Jurkat, Clone E6-1 (cell line): ENCODE measurements at places on chromosomes 6 and 20.

DNA sequence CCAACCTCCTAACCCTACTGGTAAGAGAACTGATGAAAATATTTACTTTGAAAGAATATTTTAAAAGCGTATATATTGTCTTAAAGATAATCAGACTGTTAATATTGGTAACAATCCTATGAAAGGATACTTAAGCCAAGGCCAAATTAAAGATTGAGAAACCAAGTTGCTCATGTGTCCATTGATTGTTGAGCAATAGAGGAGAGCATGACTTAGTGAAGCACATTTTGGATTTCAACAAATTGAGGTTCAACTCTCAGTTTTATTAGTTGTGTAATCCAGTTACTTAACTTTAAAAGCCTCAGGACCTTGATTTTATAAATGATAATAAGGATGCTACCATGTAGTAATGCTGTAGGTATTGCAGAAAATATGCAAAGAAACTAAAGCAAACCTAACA lies 56.8 kb downstream of the PRL start:
- no peak for DNase-seq

DNA sequence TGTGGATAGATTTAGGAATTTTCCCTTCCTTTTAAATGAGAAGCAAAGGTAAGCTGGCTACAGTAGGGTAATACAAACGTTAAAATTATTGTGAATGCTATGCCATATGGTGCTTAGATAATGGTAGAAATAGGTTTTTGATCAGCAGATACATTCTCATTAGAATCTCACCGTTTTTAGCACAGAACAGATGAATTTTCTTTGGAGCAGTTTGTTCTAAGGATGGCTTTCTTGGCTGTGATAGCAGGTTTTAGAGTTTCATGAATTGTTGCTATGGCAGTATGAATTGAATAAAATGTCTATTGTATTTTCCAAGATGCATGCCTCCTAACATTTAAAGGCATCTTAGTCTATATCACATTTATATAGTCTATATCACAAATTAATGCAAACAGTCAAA lies 1394.5 kb downstream of the EPHA7 start:
- DNase-seq: no peak

GRCh38 chr6:111552241-111552744 lies 53.4 kb downstream of the TRAF3IP2 start:
- DNase-seq: no peak

GRCh38 chr20:61835301-61835700 lies 230.4 kb downstream of the TAF4 start:
- no peak for DNase-seq

DNA sequence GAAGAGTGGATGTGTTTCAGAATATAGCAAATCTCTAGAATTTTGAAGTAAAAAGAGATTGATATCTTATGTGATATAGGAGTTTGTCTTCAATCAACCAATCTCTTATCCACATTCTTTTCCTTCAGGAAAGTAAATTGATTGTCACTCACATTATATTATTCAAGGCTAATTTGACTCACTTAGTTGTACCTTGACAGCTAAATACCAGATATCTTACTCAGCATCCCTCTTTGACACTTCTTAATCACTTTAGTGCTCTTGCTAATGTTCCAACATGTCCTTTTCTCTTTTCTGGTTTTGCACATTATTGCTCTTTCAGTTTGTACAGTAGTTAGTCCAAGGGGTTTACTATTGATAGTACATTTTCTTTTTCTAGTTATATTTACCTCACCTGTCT lies 286.9 kb upstream of the PTCHD4 start:
- no peak for DNase-seq
